Stimulated activated CD8-positive, alpha-beta memory T cell treated with anti-CD3 and anti-CD28 coated beads, Interleukin-7, amount 100 ng/mL, for 4 hours (primary cell): ENCODE measurements at places on chromosomes 7 and 10.

GRCh38 chr10:1687190-1687589 lies 50.1 kb downstream of the ADARB2 start:
- no peak for DNase-seq

GRCh38 chr10:109939315-109939961 lies 16.1 kb upstream of the XPNPEP1 start:
- no peak for DNase-seq

GRCh38 chr7:16203065-16203464 lies 218.3 kb downstream of the CRPPA start:
- no peak for DNase-seq

DNA sequence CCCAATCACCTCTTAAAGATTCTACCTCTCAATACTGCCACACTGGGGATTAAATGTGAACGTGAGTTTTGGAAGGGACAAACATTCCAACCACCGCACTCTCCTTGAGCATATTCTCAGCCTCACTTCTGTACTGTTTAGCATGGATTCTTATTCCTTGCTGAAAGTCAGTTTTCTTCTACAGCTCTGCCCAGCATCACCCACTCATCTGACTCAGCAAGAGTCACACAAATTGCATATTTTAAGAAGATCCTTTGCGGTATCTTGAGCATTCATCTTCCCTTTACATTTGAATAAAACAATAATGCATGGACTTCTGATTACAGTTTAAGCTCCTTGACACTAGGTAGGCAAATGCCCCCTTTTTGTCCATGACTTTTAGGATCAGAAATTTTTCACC lies 251.6 kb upstream of the MKLN1 start:
- DNase-seq: no peak

DNA sequence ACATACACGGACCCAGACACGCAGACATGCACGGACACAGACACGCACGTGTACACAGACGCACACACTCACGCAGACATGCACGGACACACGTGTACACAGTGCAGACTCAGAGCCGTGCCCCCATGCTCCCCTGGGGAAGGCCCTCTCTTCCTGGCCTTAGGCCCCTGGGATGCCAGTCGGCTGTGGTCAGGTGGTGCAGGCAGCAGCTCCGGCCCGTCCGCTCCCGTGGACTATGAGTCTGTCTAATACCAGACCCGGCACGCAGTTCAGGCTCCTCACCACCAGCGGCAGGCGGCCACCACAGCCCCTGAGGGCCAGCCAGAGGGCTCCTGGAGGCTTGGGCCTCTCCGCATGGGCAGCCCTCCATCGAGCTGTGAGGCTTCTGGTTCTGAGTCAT lies 52.0 kb upstream of the NKX6-2 start:
- no peak for DNase-seq
